ENCODE measurements at places on chromosomes 2 and 18. TPM values are rescaled to one million over a fixed set of nuclear protein-coding genes. Genes with fewer than 3 reads are reported as not detected.

GRCh38 chr18:56282234-56283104, 355.9 kb downstream of the TXNL1 start:
- no peaks in the 10 kb centered on the region for H3K36me3 ChIP-seq
- no peak for DNase-seq
- no peak overlapping the region for H3K27ac ChIP-seq

- no peaks in the 10 kb centered on the region for H3K27me3 ChIP-seq
- H3K4me1 ChIP-seq: no peaks in the 10 kb centered on the region
- no peaks in the 10 kb centered on the region for H3K36me3 ChIP-seq
- H3K27ac ChIP-seq: no peak overlapping the region
- DNase-seq: no peak
Observed at GRCh38 chr2:134505446-134505845, 213.4 kb downstream of the TMEM163 start.

DNA sequence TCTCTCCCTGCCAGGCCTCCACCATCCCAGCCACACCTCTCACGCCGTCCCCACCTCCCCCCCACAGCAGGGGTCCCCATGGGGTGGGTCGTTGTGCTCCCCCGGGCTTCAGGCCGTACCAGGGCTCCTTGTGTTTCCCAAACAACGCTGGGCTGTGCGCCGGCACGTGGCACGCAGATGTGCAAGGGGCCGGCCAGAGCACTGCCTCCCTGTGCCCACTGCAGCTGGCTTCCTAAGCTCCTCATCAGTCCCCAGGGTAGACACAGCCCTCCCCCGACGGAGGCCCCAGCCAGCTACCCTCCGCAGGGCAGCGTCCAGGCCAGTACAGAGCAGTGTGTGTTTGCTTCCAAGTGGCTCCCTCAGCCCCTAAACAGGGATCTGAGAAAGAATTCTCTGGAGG, 34.0 kb downstream of the BIN1 start:
- H3K27ac ChIP-seq: no peak overlapping the region
- no peaks in the 10 kb centered on the region for H3K36me3 ChIP-seq
- H3K4me1 ChIP-seq: peaks cover 41% of the 10 kb centered on the region
- no peak overlapping the region for H3K4me3 ChIP-seq
- no peaks in the 10 kb centered on the region for H3K27me3 ChIP-seq

DNA sequence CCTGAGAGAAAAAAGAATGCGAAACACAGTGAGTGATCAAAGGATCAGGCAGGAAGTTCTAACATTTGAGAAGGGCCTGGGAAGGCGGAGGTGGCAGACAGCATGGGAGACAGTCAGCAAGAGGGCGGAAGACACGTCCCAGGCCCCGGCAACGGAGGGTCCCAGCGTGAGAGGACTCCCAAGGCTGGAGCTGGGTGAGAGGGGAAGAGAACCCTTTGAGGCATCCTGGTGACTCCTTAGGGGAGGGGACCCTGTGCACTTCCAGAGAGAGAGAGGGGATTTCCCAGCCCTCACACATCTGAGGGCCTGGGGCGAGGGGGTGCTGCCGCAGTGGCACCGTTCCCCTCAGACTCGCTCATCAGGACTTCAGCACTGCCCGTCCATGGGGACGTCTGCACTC, 133.4 kb downstream of the RTP5 start:
- no peaks in the 10 kb centered on the region for H3K36me3 ChIP-seq
- H3K4me3 ChIP-seq: no peak overlapping the region
- no peak for DNase-seq
- H3K27me3 ChIP-seq: no peaks in the 10 kb centered on the region

GRCh38 chr2:219851169-219851568, 223.7 kb downstream of the SLC4A3 start:
- no peaks in the 10 kb centered on the region for H3K36me3 ChIP-seq
- no peak overlapping the region for H3K4me3 ChIP-seq
- H3K27ac ChIP-seq: no peak overlapping the region
- DNase-seq: no peak

GRCh38 chr18:48292782-48293424, 116.3 kb downstream of the ZBTB7C start:
- no peaks in the 10 kb centered on the region for H3K36me3 ChIP-seq
- H3K4me1 ChIP-seq: no peaks in the 10 kb centered on the region
- no peak overlapping the region for H3K4me3 ChIP-seq
- H3K27me3 ChIP-seq: no peaks in the 10 kb centered on the region
- H3K27ac ChIP-seq: no peak overlapping the region

GRCh38 chr2:105571445-105571987, 172.7 kb upstream of the FHL2 start:
- H3K27ac ChIP-seq: no peak overlapping the region
- H3K4me3 ChIP-seq: no peak overlapping the region
- no peak for DNase-seq
- no peaks in the 10 kb centered on the region for H3K36me3 ChIP-seq
- no peaks in the 10 kb centered on the region for H3K27me3 ChIP-seq
- H3K4me1 ChIP-seq: peaks cover 14% of the 10 kb centered on the region

- no peak overlapping the region for H3K4me3 ChIP-seq
- DNase-seq: no peak
- H3K36me3 ChIP-seq: no peaks in the 10 kb centered on the region
- H3K27me3 ChIP-seq: no peaks in the 10 kb centered on the region
- H3K27ac ChIP-seq: peak overlapping the region; percentile 93
Observed at GRCh38 chr18:62525608-62526007, 2.8 kb downstream of the ZCCHC2 start.

DNA sequence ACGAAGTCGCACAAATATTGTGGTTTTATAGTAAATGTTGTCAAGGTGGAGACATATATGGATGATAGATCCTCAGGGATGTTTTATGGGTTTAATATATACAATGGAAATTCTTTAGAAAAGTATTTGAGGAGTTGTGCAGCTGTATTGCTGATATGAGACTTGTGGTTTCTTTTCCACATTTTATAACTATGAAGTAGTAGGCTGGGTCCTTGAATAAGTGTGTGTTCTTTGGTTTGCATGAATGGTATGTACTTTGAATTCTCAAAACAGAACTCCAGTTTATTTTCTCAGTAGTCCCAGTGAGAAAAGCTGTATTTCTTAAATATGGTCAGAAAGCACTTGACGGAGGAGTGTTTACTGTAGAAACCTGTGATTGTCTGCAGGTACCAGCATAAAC, 42.4 kb downstream of the PLCL1 start:
- no peak for DNase-seq
- H3K27ac ChIP-seq: no peak overlapping the region
- no peaks in the 10 kb centered on the region for H3K4me1 ChIP-seq
- H3K36me3 ChIP-seq: no peaks in the 10 kb centered on the region

GALR1 gene
- 0.64 TPM for polyA plus RNA-seq

SPATA3 gene
- not detected for polyA plus RNA-seq

ACTR2 gene
- polyA plus RNA-seq: 29.9 TPM
